ENCODE measurements at places on chromosomes 2 and 18. TPM values are rescaled to one million over a fixed set of nuclear protein-coding genes. Genes with fewer than 3 reads are reported as not detected.

ACADL gene
- not detected for total RNA-seq

FEZ2 gene
- total RNA-seq: 11.8 TPM

C2orf80 gene
- total RNA-seq: not detected

SPRED2 gene
- total RNA-seq: 6.7 TPM

- no peak for DNase-seq
Measured at GRCh38 chr2:552906-553305, 124.3 kb downstream of the TMEM18 start.

GRCh38 chr2:180461761-180462160 lies 454.7 kb upstream of the CWC22 start:
- no peak for DNase-seq

GRCh38 chr2:105634198-105634597 lies 110.5 kb upstream of the NCK2 start:
- no peak for DNase-seq

DNA sequence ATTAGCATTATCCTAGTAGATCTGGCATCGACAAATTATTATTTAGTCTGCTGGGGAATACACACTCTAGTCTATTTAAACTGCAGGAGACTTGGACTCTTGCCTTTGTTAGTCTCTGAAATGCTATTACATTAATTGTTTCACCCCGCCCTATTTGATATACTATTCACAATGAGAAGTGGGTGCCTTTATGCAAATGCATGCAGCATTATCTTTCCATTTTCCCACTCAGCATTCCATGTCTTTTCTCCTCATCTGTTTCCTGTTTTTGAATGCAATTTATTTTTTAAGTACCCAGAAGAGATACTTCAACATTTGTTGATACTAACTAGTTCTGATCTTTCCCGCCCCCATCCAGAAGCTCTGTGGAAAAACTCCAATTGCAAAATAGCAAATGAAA lies 395.3 kb upstream of the NXPH2 start:
- no peak for DNase-seq

GRCh38 chr2:241198381-241199279 lies 10.2 kb downstream of the ANO7 start:
- DNase-seq: no peak

DNA sequence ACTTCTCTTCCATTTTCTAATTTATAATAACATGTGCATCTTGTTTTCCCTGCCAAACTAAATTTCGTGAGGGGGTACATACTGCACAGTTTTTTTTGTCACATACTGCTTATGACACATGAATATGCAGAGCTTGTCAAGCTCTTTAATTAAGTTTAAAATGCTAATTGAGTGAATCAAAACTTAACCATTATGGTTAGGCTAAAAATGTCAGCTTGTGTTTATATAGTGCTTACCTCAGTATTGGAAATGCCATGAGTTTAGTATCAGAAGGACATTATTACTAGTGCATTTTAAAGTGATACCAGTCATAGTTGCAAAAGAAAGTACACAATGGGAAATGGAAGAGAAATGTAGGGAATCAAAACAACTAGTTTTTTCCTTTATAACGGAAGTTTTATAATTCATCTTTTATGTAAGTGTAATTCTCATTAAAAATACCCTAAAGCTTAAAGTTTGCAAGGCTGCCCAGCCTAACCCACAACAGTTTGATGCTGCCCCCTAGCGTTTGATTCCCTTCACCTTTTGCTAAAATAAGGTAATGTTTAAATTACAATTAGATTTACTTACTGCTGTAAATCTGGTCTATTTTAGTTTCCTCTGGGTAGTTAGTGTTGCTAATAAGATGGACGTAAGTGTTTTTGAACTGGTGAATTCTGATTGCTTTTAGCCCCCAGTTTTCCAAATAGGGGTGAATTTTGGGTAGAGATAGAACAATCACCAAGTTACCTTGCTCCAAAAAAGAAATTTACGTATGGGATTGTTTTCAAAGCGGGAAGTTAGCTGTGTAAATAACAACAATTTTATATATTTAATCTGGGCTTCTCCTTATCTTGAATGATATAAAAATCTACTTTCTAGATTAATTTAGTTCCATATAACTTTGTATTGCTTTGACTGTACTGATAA lies 3.2 kb downstream of the SLC39A10 start:
- peak; percentile 90 for DNase-seq

CTNNA2 gene
- total RNA-seq: not detected

IL36B gene
- total RNA-seq: not detected

DNA sequence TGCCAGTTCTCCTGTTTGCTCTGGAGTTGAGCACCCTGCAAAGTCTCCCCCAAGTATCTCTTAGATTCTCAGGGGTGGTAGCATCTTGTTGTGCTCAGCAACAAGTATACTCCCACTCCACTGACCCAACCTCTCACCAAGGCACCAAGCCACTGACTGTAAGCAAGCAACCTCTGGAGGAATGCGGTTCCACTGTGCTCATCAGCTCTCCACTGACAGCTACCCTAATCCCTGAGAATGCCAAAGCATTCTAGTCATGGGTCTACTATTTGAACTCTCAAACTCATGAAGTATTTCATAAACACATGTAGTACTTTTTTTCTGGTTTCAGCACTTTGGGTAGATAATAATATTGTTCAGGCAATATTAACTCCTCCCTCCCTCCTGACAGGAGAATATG lies 170.0 kb downstream of the EPHA4 start:
- no peak for DNase-seq

MROH2A gene
- not detected for total RNA-seq

DNA sequence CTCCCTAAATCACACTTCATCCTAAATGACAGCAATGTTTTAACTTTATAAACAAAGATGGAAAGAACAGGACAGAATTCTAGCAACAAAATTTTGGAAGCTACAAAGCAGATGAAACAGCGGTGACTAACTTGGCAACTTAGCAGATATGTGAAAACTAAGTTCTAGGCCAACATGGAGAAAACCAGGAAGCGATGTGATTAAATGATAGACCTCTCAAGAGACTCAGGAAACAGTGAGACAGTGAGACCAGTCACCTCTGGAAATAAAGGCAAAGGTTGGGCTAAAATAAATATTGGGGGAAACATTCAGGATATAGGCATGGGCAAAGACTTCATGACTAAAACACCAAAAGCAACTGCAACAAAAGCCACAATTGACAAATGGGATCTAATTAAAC lies 24.4 kb upstream of the ZBTB7C start:
- no peak for DNase-seq

- DNase-seq: no peak
Measured at GRCh38 chr2:129780316-129781270, 198.9 kb upstream of the RAB6C start.

DNA sequence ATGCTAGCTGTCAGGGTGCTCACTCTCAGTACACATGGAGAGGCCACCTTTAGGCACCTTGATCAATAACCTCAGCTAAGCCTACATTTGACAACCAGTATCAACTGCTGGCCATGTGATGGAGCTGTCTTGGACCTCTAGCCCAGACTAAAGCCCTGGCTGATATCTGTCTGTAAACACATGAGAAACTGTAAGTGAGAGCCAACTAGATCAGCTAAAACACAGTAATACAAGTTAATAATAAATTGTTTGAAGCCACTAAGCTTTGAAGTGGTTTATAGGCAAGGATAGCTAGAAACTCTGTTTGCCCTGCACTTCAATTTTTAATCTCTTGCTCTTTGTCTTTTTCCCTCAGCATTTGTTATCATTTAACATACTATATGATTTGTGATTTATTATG lies 407.1 kb downstream of the SPAG16 start:
- no peak for DNase-seq

DNA sequence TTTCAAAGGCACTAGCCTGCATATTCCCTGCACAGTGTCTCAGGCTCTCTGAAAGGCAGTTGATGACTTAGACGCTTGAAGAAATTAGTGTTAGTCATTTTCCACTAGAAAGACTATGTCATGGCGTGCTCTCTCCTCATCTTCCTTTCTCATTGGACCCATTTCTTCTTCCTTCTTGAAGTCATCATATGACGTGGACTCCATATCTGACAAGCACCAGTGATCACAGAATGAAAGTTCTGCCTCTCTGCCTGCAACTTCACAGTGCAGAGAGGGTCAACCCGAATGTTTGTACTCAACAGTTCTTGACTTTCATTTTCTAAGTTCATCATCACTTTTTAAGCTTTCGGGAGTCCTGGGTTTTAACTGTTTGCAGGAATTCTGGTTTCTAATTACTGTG lies 63.7 kb upstream of the CYRIA start:
- no peak for DNase-seq

GRCh38 chr18:24208270-24209035 lies 69.6 kb downstream of the CABYR start:
- no peak for DNase-seq

DNA sequence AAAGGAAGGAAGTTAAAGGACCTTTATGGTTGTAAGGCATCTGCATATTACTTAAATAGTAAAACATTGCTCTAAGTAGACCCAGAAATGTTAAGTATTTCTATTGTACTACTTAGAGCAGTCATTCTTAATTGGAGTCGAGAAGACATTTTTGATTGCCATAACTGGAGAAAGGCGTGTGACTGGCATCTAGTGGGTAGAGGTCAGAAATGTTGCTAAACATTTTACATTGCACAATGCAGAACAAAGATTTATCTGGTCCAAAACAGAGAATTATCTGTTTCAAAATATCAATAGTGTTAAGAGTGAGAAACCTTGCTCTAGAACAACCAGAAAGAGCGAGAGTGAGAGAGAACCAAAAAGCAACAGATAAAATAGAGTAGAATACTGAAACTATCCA lies 23.3 kb upstream of the ROCK1 start:
- peak; percentile 30 for DNase-seq

- no peak for DNase-seq
Measured at GRCh38 chr2:137992039-137992646, 27.9 kb downstream of the HNMT start.

PROC gene
- total RNA-seq: not detected

IL1F10 gene
- not detected for total RNA-seq

GRCh38 chr2:221104361-221104811 lies 467.7 kb downstream of the EPHA4 start:
- DNase-seq: no peak

ITPRIPL1 gene
- 32.6 TPM for total RNA-seq

DNA sequence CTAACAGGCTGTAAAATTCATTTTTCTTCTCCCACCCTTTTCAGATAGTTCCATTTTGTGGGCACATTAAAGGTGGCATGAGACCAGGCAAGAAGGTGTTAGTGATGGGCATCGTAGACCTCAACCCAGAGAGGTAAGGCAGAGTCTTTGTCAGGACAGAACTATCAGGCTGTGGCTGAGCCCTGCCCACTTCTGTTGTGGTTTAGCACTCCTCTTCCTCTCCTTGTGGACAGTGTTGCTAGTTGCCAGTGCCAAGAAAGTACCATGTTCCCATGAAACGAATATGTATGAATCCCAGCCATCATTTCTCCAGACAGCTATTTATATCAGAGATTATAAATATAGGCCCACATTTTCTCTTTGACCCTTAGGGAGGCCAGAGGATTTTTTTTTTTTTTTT lies 1.6 kb downstream of the LGALSL start:
- no peak for DNase-seq

GRCh38 chr18:75802681-75803080 lies 375.2 kb upstream of the SMIM21 start:
- DNase-seq: no peak

- no peak for DNase-seq
Measured at GRCh38 chr2:9163306-9164111, 43.1 kb upstream of the ASAP2 start.

MEP1B gene
- not detected for total RNA-seq

TBR1 gene
- not detected for total RNA-seq

STEAP3 gene
- 0.18 TPM for total RNA-seq

SERPINB5 gene
- total RNA-seq: not detected

RRM2 gene
- 396 TPM for total RNA-seq

DNAJC5G gene
- total RNA-seq: not detected

DNA sequence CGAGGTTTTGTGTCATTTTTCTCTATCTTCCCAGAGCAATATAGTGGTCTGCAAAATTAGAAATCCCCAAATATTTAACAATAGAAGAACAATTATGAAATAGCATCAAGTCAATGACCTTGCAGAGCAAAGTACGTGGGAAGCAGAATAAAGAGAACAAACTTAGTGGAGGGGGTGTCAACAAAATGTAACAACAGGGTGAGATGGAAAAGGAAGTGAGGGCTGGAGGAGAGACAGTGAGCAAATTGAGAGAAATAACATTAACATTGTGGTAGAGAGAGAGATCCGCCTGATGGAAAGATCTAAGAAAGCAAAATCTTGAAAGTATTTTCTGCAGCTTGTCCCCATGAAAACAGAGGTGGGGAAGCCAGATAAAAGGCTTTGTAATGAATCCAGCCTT lies 23.4 kb downstream of the ARHGAP15 start:
- DNase-seq: no peak

ADRA2B gene
- total RNA-seq: 0.29 TPM

CCDC141 gene
- 6.5 TPM for total RNA-seq

TEX44 gene
- total RNA-seq: not detected

- no peak for DNase-seq
Measured at GRCh38 chr2:39179974-39180960, 59.4 kb upstream of the SOS1 start.

DNA sequence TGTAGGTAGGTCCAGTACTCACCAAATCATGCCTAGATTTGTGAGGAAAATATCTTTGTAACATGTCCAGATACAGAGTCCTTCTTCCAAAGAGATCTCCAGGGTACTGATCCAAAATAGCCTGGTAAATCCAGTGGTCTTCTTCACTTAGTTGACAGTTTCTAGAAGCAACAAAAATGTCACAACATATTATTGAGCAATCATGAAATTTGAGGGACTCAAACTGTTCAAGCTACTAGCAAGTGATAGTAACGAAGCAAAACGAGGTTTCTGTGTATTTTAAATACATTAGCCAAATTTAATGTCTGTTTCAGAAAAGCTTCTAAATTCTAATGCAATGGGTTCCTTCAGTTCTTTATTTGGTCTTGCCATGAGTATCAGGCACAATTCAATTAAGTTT lies 142.8 kb downstream of the CCDC148 start:
- DNase-seq: no peak

DNA sequence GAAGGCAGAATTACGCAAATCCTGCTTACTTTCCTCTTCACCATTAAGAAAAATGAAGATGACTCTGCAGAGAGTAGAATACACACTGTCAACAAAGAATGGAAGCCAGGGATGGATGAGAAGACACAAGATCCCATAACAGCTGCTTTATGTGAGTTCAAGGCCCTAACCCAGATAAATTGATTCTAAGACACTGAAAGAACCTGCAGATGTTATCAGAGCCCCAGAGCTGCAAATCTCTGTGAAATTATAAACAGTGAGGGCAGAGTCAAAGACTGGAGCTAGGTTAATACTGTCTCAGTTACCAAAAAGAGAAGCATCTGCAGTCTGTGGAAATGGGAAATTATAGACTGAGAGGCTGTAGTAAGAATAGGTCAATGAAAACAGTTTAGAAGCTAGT lies 320.1 kb upstream of the PKDCC start:
- no peak for DNase-seq

- no peak for DNase-seq
Measured at GRCh38 chr2:230218421-230218820, 1.4 kb downstream of the SP110 start.

DNA sequence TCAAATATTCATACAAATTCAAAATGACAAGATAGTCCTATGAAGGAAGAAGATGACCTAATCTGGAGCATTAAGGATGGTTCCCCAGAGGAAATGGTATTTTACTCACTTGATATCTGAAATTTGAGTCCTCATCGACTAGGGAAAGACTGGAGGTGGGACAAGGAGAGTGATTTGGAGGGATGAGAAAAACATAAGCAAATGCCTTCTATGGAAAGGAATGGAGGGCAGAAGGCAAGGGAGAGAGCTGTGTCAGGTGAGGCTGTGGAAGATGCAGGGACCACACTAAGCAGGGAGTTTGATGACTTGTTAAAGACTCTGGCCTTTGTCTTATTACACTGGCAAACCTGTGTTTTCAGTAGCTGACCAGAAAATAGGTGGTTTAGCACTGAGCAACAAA lies 38.4 kb downstream of the CALCRL start:
- DNase-seq: no peak

- DNase-seq: no peak
Measured at GRCh38 chr2:120738117-120738516, 2.4 kb downstream of the GLI2 start.
